Osteoblast (primary cell): ENCODE measurements at places on chromosomes 2 and 18. TPM values are rescaled to one million over a fixed set of nuclear protein-coding genes. Genes with fewer than 3 reads are reported as not detected.
A peak's percentile ranks its signal among the peaks of the same experiment; 100 is the strongest.

DNA sequence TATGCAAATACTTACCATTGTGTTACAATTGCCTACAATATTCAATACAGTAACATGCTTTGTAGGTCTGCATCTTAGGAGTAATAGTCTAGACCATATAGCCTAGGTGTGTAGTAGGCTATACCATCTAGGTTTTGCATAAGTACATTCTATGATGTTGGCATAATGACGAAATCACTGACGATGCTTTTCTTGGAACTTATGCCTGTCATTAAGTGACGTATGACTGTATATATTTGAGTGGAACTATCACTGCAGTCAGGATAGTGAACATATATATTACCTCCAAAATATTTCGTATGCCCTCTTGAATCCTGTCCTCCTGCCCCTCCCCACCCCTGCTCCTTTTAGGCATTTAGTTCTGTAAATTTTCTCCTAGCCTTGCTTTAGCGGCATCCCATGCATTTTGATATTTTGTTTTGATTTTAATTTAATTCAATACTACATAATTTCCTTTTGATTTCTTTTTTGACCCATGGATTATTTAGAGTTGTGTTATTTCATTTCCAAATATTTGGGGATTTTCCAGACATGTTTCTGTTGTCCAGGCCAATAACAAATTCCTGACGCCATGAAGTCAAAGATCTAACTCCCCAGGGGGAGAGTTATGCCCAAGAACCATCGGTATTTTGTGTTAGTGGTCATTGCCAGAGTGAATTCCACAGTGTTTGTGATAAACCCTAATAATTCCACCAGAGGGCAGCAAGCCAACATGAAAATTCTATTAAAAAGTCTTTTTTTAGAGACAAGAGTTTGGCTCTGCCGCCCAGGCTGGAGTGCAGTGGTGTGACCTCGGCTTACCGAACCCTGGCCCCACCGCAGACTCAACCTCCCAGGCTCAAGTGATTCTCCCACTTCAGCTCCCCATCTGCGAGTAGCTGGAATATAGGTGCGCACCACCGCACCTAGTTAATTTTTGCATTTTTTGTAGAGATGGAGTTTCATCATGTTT is 24.2 kb upstream of the CASP8 start:
- H3K36me3 ChIP-seq: no peaks in the 10 kb centered on the region
- H3K27me3 ChIP-seq: no peaks in the 10 kb centered on the region
- peak overlapping the region; percentile 34 for H3K27ac ChIP-seq
- peak; percentile 62 for DNase-seq
- peaks cover 26% of the 10 kb centered on the region for H3K4me1 ChIP-seq

DNA sequence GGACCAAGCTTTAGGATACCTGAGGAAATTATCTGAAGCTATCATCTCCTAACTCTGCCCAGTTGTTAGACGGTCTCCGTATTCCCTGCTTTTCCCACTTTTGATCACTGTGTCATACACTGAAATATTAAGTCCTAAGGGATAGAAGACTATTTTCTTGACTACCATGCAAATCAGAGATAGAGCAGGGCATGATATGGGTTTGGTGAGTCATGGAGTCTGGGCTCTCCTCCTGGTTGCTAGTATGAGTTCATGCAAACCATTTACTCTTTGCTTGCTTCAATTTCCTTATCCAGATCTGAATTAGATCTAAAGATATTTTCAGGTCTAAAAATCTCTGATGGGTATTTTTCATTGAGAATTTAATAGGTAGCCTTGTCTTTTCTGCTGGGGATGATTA is 55.0 kb downstream of the EHBP1 start:
- H3K4me3 ChIP-seq: no peak overlapping the region
- DNase-seq: peak; percentile 95
- peaks cover 12% of the 10 kb centered on the region for H3K4me1 ChIP-seq
- H3K36me3 ChIP-seq: no peaks in the 10 kb centered on the region
- H3K27me3 ChIP-seq: no peaks in the 10 kb centered on the region

- H3K4me3 ChIP-seq: no peak overlapping the region
- peak; percentile 94 for DNase-seq
- no peaks in the 10 kb centered on the region for H3K27me3 ChIP-seq
- H3K27ac ChIP-seq: peak overlapping the region; percentile 49
- peaks cover 18% of the 10 kb centered on the region for H3K4me1 ChIP-seq
- no peaks in the 10 kb centered on the region for H3K36me3 ChIP-seq
Observed at GRCh38 chr18:46169464-46169941, 65.3 kb downstream of the HAUS1 start.

- H3K4me1 ChIP-seq: peaks cover 19% of the 10 kb centered on the region
- no peaks in the 10 kb centered on the region for H3K27me3 ChIP-seq
- H3K36me3 ChIP-seq: no peaks in the 10 kb centered on the region
Observed at GRCh38 chr2:233349005-233349998, 5.0 kb upstream of the DGKD start.

DNA sequence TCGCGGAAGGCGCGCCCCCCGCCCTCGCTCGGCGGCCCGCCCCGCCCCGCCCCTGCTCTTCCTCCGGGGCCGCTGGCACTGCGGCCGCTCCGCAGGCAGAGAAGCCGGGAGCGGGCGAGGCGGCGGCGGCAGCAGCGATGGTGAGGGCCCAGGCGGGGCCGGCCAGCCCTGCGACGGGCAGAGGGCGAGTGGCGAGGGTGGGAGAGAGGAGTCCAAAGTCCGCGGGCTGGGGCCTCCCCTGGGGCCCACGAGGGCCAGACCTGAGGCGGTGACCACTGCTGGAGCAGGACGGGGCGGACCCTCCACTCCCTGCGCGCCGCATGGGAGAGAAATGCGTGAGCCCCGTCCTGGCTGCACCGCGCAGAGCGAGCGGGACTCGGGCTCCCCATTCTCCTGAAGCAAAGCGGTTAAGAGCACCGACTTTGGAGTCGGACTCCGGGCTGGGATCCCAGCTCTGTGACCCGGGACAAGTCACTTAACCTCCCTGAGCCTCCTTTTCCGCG is at the start of gene VAMP5:
Gene VAMP5 (plus strand): TSS at position 78 of the 503 bp plus-strand sequence. CDS start 60 bp downstream, at position 138.
- peak within 1 kb of the TSS; percentile 67 for H3K4me3 ChIP-seq
- H3K27me3 ChIP-seq: peaks cover 3% of the 10 kb centered on the region
- H3K27ac ChIP-seq: peak within 1 kb of the TSS; percentile 13
- DNase-seq: peak; percentile 90

DNA sequence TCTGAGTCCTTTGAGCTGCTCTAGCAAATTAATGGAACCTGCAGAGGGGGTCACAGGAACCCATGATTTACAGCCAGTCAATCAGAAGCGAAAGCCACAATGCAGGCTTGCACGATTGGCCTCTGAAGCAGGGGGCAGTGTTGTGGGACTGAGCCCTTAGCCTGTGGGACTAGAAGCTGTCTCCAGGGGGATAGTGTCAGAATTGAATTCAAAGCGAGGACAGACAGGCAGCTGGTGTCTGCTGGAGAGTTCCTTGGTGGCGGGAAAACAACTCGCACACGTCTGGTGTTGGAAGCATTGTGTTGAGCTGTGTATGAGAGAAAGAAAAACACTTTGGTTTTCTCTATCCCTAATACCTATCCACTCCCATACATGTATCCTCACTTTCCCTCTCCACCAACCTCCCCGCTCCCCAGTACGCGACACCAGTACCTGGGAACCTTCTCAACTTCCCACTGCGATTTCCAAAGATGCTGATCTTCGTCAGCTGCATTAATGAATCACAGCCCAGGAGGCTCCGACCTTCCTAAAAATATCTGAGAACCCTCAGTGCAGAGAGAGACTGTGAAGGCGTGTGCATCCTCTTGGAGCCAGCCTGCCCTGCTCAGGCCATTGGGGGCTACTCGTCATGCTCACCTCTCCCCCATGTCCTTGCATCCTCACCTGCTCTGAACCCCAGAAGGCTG is 88.2 kb downstream of the HS1BP3 start:
- no peak overlapping the region for H3K27ac ChIP-seq
- no peak overlapping the region for H3K4me3 ChIP-seq
- peaks cover 25% of the 10 kb centered on the region for H3K4me1 ChIP-seq
- H3K36me3 ChIP-seq: no peaks in the 10 kb centered on the region

The PCARE gene
- not detected in 2 replicates for total RNA-seq

DNA sequence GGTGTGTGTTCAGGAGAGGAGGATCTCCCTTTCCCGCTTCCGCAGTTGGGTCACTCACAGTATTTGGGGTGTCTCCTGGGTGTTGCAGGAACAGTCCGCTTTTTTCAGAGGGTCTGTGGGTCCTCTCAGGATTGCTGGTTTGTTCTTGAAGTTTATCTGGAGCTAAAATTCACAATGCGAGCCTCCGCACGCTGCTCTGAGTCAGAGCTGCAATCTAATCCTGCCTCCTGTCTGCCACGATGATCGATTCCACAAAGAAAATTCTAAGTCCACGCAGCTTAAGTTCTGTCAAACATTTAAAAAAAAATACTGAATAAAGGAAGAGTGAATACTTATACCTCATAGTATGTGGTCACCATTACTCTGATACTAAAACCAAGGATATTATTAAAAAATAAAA is 76.5 kb downstream of the RAD51AP2 start:
- H3K27ac ChIP-seq: no peak overlapping the region
- no peak for DNase-seq
- H3K4me3 ChIP-seq: no peak overlapping the region

- H3K27me3 ChIP-seq: no peaks in the 10 kb centered on the region
- no peak for DNase-seq
- peak overlapping the region; percentile 87 for H3K27ac ChIP-seq
- H3K4me3 ChIP-seq: no peak overlapping the region
- peaks cover 59% of the 10 kb centered on the region for H3K4me1 ChIP-seq
Observed at GRCh38 chr2:159090514-159091201, 122.2 kb downstream of the TANC1 start.

DNA sequence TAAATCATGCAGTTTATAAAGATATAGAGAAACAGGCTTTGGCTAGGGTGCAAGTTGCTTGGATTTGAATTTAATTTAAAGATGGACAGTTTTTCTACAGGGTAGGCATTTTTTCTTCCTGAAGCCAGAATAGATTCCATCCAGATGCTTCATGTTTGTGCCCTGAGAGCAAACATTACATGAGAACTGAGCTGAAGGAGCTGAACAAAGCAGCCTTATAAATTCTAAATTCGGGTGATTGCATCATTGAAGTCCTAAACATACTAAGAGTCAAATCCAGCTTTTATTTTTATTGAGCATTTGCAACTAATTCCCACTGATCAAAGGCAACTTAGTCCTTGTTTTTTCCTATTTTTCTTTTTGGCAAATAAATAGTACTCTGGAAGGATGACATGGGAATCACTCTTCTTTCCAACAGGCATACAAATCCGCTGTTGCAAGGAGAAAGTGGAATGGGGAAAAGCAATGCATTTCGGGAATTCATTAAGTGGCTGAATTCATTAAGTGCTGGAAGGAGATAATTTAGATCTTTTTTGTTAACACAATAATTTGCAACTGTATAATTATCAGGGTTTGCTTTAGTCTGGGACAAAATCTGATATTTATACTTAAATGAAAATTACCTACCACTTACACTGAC is 828.0 kb downstream of the SLC4A3 start:
- no peaks in the 10 kb centered on the region for H3K27me3 ChIP-seq
- no peak overlapping the region for H3K27ac ChIP-seq
- no peaks in the 10 kb centered on the region for H3K36me3 ChIP-seq

- no peaks in the 10 kb centered on the region for H3K27me3 ChIP-seq
- H3K27ac ChIP-seq: no peak overlapping the region
- no peaks in the 10 kb centered on the region for H3K36me3 ChIP-seq
- no peak overlapping the region for H3K4me3 ChIP-seq
Observed at GRCh38 chr2:3168230-3168891, 209.3 kb downstream of the EIPR1 start.

GRCh38 chr2:9945596-9945995 is 5.9 kb upstream of the GRHL1 start:
- peaks cover 11% of the 10 kb centered on the region for H3K4me1 ChIP-seq
- H3K27me3 ChIP-seq: peaks cover 17% of the 10 kb centered on the region
- no peak overlapping the region for H3K4me3 ChIP-seq

DNA sequence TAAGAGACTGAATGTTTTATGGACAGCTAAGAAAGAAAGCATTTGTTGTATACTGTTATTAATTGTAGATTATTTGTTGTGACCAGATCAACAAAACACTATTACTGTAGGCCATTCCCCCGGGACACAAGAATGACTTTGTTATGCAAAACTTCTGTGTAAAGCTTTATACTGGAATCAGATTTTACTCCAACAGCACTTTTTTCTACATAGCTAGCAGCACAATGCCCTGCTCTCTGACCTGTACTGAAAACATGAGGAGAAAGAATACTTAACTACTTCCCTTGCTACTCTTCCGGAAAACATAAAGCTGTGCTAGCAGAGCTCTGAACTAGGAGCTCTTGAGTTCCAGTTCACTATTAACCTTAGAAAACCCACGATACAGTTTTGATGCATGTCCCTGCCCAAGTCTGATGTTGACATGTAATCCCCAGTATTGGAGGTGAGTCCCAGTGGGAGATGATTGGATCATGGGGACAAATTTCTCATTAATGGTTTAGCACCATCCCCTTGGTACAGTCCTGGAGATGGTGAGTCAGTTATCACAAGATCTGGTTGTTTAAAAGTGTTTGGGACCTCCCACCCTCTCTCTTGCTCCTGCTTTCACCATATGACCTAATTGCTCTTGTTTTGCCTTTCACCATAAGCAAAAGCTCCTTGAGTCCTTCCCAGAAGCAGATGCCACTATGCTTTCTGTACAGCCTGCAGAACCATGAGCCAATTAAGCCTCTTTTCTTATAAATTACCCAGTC is 601.1 kb upstream of the PIK3C3 start:
- DNase-seq: no peak
- H3K4me3 ChIP-seq: no peak overlapping the region
- H3K27ac ChIP-seq: no peak overlapping the region
- H3K4me1 ChIP-seq: no peaks in the 10 kb centered on the region
- no peaks in the 10 kb centered on the region for H3K36me3 ChIP-seq

GRCh38 chr18:35451916-35452315 is 45.8 kb downstream of the INO80C start:
- H3K4me3 ChIP-seq: no peak overlapping the region
- no peak for DNase-seq
- no peaks in the 10 kb centered on the region for H3K27me3 ChIP-seq

GRCh38 chr2:237156031-237156856 is 70.6 kb downstream of the COPS8 start:
- no peaks in the 10 kb centered on the region for H3K27me3 ChIP-seq
- H3K36me3 ChIP-seq: no peaks in the 10 kb centered on the region
- H3K4me1 ChIP-seq: peaks cover 29% of the 10 kb centered on the region
- DNase-seq: peak; percentile 97
